Stimulated activated CD4-positive, alpha-beta T cell treated with anti-CD3 and anti-CD28 coated beads, Interleukin-4, amount 100 ng/mL, for 1 hour (primary cell): ENCODE measurements at places on chromosomes 3 and 15.

DNA sequence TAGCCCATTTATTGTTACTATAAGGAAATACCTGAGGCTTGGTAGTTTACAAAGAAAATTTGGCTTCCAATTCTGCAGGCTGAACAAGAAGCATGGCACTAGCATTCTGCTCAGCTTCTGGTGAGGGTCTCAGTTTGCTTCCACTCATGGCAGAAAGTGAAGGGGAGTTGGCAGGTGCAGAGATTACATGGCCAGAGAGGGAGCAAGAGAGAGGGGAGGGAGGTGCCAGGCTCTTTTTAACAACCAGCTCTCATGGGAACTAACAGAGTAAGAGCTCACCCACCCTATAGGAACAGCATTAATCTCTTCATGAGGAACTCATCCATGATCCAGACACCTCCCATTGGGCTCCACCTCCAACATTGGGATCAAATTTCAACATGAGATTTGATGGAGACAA is 437.9 kb downstream of the CHL1 start:
- DNase-seq = no peak

GRCh38 chr3:25448750-25449692 is 21.0 kb downstream of the RARB start:
- DNase-seq = no peak

GRCh38 chr3:195823280-195823679 is 11.6 kb upstream of the MUC4 start:
- no peak for DNase-seq

DNA sequence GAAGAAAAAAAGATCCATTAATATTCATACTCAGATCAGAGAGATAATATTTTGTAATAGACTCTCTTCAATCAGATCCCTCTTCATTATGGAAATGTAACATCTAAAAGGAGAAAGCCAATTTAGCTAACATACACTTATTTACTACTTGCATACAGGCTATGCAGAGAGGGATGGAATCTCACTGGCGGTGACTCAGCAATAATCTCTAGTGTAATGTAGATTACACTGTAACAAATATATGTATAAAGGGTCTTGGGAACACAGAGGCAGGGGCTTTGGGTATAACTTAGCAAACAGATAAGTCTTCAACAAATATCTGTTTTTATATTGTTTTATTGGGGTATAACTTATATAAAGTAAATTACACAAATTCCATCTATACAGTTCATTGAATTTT is 69.6 kb downstream of the CGNL1 start:
- no peak for DNase-seq

DNA sequence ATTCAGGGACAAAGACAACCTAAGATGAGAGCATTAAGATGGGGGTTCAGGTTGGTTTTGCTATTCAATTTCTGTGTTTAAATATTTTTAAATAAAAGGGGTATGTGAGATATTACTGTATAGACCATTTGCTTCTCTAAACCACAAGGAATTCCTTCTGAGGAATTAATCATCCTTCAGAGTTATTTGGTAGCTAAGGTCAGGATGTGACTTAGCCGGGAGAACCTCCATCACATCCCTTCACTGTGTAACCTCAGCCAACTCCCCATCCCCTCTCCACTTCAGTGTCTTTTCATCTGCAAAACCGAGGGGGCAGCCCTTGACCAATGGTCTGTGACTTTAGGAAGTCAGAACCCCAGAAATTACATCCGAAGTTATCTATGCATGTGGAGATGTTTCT is 48.7 kb upstream of the SKOR1 start:
- DNase-seq = no peak

DNA sequence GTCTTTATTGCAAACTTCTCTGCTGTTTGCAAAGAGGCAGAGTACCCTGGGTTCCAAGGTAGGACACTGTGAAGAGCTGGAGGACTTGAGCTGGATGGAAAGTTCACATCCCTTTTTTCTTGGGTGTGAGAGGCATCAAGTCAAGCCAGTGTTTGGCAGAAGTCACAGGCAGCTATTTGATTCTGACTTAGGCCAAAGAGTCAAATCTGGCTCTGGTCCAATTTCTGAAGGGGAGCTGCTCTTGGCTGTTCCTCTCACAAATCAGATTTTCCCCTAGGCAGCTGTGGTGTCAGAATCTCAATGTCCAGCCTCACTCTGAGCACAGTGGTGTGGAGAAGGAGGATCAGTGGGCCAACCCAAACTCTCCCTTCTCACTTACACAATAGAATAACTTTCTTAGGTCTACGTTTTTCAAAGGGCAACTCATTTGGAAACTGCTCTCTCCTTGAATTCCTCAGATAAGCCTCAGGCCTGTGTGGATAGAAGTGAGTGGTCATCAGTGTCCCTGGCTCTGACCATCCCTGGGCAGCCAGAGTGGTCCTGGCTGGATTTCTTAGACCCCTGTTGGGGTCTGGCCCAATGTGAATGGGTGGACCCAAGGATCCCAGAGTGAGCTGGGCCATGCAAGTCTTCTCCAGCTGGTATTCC is 18.2 kb upstream of the AMOTL2 start:
- DNase-seq = no peak
